ENCODE measurements at places on chromosomes 7 and 10. TPM values are rescaled to one million over a fixed set of nuclear protein-coding genes. Genes with fewer than 3 reads are reported as not detected.
A peak's percentile ranks its signal among the peaks of the same experiment; 100 is the strongest.

DNA sequence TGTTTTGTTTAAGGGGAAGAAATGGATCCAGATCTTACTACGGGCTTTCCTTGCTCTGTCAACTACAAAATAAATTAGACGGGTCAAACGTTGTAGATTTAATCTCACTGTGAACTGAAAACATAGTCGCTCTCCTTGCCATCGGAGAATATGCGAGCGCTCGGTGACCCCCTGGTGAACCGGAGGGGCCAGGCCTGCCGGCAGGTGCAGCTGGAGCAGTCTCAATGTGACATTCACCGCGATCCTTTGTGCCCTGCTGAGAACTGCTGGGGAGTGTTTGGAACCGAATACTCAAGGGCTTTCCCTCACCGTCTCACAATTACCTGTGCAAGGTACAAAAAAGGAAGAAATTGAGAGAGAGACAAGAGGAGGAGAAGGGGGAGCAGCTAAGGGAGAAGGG, 174.1 kb upstream of the GPR26 start:
- no peak for DNase-seq

DNA sequence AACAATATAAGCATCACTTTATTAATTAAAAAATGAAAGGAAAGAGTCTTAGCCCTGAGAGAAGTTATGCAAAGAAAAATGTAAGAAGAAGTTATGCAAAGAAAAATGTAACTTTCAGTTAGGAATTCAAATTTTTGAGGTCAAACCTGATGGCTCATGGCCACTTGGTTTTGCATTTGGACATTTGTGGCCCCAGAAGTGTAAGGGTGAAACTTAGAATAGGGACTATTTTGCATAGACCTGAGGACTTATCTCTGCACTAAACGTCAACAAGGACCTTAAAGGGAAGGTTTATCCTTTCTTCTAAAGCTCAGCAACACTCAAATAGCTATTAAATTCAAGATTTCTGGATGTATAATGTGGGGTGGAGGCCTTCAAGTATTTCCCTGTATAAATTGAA, 724.5 kb upstream of the POT1 start:
- no peak for DNase-seq

DNA sequence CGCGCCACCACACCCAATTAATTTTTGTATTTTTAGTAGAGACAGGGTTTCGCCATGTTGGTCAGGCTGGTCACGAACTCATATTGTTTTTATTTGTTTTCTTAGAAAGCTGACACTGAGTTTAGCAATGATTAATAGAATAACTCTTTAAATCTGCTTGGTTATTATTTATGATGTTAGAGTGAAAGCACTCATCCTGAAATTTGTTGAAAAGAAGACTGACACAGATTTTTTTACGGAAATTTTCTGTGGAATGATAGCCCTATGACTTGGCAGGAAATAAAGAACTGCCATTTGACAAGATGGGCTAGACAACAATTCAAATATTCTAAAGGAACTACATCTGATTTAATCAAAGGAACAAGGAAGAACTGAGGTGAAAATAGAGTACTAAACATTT, 4.3 kb upstream of the GSAP start:
- DNase-seq, result no peak

DNA sequence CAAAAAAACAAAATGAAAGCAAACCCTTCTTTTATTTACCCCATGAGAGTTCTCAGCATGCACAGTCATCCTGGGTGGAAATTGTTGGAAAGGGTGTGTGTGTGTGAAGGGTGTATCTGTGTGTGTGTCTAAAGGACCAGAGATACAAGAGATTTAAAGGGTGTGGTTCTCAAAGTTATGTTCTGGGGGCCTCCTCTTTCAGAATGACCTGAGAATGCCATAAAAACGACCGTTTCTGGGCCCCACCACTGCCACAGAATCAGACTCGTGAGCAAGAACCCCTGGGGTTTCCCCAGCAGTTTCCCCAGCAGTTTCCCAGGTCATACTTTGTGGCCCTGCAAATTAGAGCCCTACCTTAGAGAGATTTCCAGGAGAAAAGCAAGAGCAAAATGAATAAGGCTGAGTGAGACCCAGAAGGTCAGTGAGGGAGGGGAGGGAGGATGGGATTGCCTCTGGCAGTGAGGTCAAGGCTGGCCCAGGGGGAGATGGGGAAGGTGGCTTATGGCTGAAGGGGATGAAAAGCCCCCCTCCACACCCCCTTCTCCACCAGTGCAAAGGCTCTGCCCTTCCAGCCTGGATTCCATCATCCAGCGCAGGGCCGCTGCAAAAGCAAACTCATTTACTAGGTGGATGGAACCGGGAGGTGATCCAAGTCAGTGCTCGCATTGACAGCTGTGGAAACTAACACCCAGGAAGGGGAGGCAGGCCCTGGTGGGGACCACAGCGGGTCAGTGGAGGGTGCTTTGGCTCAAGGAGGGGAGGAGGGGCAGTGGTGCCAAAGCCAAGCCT, 10.2 kb downstream of the PYROXD2 start:
- peak; percentile 22 for DNase-seq

DNA sequence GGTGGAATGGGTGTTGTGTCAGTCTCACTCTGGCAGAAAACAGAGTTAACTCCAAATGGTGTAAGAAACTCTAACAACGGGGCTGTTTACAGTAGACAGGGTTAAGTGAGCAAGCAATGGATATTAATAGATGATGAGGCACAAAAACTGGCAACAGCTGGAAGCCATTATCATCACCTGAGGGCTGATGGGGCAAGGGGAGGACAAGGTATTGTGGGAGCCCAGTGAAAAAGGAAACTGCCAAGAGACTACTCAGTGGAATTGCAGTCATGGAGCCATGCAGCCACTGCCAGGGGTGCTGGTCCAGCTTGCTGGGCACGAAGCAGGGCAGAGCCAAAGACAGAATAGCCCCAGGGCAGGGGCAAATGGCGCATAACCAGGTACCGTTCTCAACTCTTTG, 260.7 kb downstream of the BICC1 start:
- DNase-seq, result no peak

- no peak for DNase-seq
These were observed 39.7 kb downstream of the AHCYL2 start for GRCh38 chr7:129264534-129264933.

DNA sequence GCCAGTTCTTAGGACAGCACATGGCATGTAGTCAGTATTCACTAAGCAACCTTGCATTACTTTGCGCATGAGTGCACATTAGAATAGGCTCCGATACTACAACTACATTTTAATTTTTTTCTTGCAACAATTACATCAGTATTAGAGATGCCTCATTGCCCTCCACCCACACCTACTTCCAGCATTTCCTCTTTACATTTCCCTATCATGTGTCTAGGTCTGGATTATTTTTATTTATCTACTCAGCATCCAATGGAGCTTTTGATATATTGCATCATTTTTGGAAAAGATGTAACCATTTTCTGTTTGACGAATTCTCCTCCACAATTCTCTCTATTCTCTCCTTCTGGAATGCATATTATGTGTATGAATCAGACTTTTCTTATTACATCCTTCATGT, 258.2 kb upstream of the GLI3 start:
- DNase-seq, result no peak

DNA sequence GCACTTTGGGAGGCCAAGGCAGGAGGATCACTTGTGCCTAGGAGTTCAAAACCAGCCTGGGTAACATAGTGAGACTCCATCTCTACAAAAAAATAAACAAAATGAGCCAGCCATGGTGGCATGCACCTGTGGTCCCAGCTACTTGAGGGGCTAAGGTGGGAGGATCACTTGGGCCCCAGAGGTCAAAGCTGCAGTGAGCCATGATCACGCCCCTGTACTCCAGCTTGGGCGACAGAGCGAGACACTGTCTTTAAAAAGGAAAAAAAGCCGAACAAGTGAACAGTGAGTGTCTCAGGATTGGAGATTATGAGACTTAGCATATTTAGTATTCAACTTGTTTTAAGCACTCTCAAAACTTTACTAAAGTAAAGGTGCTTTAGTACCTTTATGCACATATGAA, 28.1 kb downstream of the BLNK start:
- DNase-seq, result no peak

GRCh38 chr10:33136781-33137180, 178.8 kb upstream of the ITGB1 start:
- DNase-seq, result no peak

GRCh38 chr7:26657686-26658388, 206.6 kb downstream of the SKAP2 start:
- no peak for DNase-seq

GRCh38 chr7:5382281-5382892, 41.2 kb downstream of the TNRC18 start:
- DNase-seq, result no peak

DNA sequence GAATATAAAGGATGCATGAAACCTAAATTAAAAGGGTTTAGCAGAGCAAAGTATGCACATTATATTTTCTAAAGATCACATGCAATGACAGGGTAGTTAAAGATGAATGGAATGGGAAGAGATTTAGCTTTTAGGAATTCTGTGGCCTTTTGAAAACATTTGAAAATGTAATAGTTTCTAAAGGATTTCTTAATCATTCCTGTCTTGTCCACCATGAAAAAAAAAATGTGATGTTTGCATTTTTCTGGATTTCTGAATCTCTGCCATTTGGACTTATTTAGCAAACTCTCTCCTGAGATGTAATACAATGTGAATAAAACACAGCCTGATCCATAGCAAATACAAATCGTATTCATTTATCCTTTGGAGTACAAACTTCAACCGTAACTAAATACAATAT, 126.6 kb upstream of the RAB11FIP2 start:
- DNase-seq, result no peak

- DNase-seq, result no peak
These were observed 434.3 kb upstream of the C7orf33 start for GRCh38 chr7:148156233-148156632.

GRCh38 chr7:157683747-157684156, 346.9 kb downstream of the DNAJB6 start:
- no peak for DNase-seq

- no peak for DNase-seq
These were observed 229.8 kb upstream of the NPY start for GRCh38 chr7:24054236-24054635.

DNA sequence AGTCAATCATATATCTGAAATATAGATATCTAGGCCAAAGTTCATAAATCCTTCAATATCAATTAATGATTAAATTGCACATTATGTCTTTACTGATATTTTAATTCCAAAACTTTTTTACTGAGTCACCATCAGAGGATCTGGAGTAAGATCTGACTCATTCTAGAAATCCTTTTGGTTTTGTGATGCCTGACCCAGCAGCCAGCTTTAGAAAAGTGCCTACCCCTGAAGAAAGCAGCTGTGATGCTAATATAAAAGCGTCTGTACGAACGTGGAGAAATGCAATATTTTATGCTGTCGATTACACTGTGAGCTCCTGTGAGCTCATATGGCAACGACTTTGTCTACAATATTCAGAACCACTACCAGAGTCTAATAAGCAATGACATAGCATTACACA, 142.5 kb upstream of the LRRTM3 start:
- DNase-seq, result no peak

GRCh38 chr10:53601260-53601875, 828.8 kb upstream of the MBL2 start:
- DNase-seq, result peak; percentile 60

DNA sequence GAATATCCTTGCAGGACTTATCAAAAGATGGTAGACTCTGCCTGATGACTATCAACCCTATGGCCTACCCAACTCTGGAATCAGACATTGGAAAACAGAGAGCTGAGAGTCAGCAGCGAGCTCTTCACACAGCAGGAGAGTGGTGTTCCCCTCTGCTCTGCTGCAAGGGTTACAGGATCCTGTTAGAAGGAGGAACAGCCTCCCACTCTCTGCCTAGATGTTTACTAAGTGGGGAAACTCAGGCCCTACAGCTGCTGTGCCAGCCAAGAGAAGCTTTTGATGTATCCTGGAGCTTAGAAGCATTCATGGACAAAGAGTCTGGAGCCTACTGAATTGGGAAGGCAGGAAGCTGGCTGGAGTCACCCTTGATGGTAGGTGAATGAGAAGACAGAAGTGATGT, 104.6 kb downstream of the ABLIM1 start:
- no peak for DNase-seq

DNA sequence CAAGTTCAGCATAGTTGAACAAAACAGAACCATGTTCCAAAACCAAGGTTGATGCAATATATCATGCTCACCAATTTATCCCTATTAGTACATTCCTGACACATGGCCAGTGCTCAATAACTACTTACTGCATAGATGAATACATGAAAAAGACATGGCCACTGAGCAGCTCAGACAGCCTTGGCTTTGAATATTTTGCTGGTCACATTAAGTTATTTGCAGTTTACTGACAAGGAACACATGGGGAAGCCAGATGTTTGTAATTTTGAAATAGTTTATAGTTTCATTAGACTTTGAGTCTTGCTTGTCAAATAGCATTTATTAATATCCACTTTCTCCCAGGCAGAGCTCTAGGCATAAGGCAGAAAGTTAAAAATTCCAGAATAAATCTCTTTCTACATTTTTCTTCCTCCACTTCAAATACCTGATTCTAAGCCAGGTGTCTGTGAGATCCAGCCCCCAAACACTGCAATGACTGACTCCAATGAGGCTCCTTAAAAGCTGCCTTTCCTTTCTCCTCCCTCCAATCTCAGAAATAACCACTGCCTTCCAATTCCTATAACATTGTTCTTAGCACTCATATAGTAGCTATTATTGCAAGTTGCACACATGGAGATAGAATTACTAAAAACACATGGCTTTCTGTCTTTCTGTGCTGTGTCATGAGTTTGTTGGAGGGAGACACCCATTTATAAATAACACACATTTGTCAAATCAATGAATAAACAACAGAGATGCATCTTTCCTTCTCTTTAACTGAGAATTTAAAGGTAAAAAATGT, 91.3 kb downstream of the PCGF5 start:
- DNase-seq, result no peak

DNA sequence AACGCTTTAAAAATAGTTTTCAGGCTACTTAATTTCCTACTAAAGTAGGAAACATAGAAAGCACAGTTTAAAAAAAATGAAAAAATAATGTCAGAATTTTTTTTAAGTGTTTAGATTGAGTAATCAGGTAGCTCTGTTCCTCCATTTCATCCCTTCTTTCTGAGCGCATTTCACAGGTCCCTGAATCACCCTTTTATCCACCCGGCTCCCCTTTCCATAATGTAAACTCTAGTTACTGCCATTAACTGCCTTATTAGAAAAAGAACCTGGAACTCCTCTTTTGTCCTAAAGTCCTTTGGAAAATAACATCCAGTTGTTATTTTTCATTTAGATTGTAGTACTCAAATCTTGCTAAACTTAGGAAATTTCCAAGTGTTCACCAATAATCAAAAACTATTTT, 5.8 kb downstream of the KCND2 start:
- no peak for DNase-seq

Gene CAMK2B
- 0.22 TPM for total RNA-seq

Gene KLF14
- total RNA-seq, result not detected

Gene FIGNL1
- 11.9 TPM for total RNA-seq

Gene PARD3
- total RNA-seq, result 23.1 TPM

Gene AOC1
- not detected for total RNA-seq

Gene CPVL
- 0.22 TPM for total RNA-seq

Gene C10orf105
- total RNA-seq, result not detected

Gene CCL24
- total RNA-seq, result not detected
